ENCODE measurements at places on chromosomes 6 and 20. TPM values are rescaled to one million over a fixed set of nuclear protein-coding genes. Genes with fewer than 3 reads are reported as not detected.

PNLDC1 gene
- total RNA-seq: 0.79 TPM

KHDRBS2 gene
- total RNA-seq: not detected

SLC24A3 gene
- total RNA-seq: not detected

SFTA2 gene
- total RNA-seq: not detected

SPTLC3 gene
- 0.05 TPM for total RNA-seq

CALHM6 gene
- total RNA-seq: 20.6 TPM

GSTA3 gene
- not detected for total RNA-seq

MICB gene
- 49.0 TPM for total RNA-seq

KHDC1L gene
- not detected for total RNA-seq

MUC21 gene
- total RNA-seq: not detected

DNA sequence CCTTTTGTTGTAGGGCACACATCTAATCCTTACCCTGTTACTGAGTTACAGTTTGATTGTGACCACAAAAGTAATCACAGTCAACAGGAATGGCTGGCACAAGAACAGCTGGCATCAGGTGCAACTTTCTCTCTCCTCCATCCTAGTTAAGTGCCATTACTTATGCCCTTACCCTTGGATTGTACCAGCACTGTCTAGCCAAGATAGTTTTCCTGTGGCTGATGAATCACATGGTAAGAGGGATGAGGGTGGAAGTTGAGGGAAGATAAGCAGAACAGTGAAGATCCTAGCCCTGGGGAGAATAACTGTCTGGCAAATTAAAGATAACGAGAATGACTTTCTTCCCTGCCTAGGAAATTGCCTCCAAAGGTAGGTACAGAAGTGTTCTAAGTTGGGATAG, 42.0 kb downstream of the RNF217 start:
- peaks cover 2% of the 10 kb centered on the region for H3K27me3 ChIP-seq
- H3K4me1 ChIP-seq: no peaks in the 10 kb centered on the region
- no peak overlapping the region for H3K4me3 ChIP-seq
- no peaks in the 10 kb centered on the region for H3K36me3 ChIP-seq

DNA sequence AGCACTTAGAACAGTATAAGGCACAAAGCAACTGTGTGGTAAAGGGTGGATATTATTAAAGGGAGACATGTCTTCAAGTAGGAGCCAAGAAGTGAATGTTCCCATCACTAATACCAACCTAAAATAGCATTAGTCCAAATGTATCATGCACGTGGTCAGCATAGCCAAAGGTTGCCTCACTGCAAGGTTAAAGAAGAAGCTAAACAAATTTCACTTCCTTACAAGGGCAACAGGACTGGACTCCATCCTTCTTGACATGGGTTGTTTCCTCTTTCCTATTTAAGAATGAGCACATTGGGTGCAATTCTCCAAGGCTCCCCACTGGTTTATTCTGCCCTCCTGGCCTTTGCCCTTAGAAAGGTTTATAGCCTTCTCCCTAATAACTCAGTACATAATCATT, 186.7 kb downstream of the PHACTR1 start:
- H3K27me3 ChIP-seq: peaks cover 28% of the 10 kb centered on the region
- H3K27ac ChIP-seq: no peak overlapping the region
- no peak for DNase-seq
- no peaks in the 10 kb centered on the region for H3K36me3 ChIP-seq

GRCh38 chr6:88908598-88909548, 54.5 kb downstream of the RNGTT start:
- no peak overlapping the region for H3K4me3 ChIP-seq
- peak overlapping the region; percentile 18 for H3K27ac ChIP-seq
- DNase-seq: no peak

DNA sequence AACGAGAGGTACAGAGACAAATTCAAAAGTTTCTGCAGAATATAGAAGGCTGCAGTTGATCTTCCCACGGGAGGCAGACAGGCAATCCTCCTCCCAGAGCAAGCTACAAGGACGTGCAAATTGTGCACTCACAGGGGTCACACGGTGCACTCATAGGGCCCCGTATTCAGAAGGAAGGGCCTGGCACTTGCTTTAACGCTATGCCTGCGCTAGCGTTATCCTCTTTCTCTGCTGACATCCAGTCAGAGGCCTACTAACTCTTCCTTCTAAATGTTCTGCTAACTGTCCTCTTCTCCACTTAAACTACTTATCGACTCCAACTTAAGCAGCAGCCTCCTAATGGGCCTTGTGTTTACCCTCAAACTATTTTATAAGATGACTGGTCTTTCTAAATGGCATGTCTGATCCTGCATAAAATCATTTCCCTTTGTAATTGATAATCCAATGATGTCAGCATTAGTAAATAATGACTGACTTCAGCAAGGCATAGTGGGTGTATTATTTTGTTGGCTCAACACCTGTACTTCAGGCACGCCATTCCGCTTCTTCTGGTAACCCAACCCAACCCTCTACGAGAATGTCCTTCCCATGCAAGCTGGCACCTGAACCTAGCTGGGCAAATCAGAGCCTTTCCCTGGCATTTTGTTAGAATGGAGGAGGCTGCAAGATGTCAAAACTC, 2.2 kb downstream of the IFNGR1 start:
- no peak for DNase-seq
- H3K4me1 ChIP-seq: peaks cover 53% of the 10 kb centered on the region
- H3K27me3 ChIP-seq: no peaks in the 10 kb centered on the region
- H3K27ac ChIP-seq: no peak overlapping the region
- peaks cover 31% of the 10 kb centered on the region for H3K36me3 ChIP-seq

DNA sequence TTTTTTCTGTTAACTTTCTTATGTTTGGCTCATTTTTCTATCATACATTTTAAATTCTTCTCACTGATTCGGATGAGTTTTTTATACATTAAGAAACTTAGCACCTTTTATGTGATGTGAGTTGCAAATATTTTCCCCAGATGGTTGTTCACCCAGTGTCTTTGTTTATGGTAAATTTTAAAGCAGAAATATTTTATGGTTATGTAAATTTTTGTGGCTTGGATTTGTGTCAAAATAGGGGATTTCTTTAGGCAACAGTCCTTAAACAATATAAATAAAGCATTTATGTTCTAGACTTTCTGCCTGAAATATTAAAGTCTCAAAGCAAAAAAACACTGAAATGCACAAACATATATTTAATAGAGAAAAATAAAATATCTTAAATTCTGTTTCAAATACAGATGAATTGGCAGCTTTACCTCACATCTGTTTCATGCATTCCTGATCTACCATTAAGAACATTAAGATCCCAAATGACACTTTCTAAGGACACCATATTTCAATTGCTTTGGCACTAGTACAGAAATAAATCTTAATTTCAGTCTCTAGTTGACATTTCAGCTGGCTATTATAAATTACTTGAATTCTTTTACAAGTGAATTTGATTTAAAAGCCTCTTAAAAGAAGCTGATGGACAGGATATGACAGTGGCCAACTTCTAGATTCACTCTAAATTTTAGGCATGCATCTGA, 646.6 kb downstream of the HACE1 start:
- H3K36me3 ChIP-seq: no peaks in the 10 kb centered on the region
- H3K4me3 ChIP-seq: no peak overlapping the region
- no peaks in the 10 kb centered on the region for H3K27me3 ChIP-seq
- no peak overlapping the region for H3K27ac ChIP-seq
- DNase-seq: no peak

DNA sequence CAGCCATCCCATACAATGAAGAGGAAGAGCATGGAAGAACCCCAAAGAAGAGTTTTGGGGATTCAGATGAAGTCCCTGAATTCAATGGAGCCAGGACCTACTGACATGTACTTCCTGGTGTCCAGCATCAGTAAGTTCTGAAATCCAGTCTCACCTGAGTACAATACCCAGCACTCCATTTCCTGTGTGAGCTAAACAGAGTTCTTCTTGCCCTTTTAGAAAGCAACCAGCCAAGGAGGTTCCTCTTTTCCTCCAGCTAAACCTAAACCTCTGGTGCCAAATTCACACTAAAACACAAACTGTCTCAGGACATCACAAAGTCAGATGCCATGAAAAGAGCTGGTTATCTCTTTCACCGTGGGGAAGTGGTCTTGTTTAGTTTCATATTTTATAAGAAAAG, 71.5 kb downstream of the PKHD1 start:
- no peak overlapping the region for H3K4me3 ChIP-seq
- H3K27me3 ChIP-seq: peaks cover 4% of the 10 kb centered on the region
- H3K36me3 ChIP-seq: no peaks in the 10 kb centered on the region
- no peaks in the 10 kb centered on the region for H3K4me1 ChIP-seq

DNA sequence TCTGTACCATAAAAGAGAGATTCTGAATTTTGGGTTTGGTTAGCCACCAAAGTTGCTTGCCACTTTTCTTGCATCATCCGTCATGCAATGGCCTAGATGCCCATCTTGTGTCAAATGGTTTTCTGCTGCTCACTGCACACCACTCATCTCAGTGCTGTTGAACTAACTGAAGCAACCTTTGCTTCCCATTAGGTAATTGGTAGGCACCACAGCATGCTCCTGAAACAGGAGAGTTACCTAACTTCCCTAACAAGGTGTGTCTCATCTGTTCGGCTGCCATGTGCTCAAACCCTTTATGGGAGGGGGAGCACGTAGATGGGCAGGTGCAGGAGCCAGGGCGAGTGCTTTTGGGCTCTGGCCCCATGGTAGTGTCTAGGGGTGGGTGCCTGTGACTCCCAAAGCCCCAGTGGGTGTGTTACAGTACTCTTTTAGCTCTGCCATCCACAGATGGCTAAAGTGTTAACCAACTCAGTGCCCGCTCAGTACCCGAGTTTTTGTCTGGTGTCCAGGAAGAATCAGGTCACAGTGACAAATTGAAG, 147.4 kb upstream of the SPACA1 start:
- H3K36me3 ChIP-seq: no peaks in the 10 kb centered on the region
- DNase-seq: no peak
- no peak overlapping the region for H3K4me3 ChIP-seq
- peaks cover 7% of the 10 kb centered on the region for H3K27me3 ChIP-seq

GRCh38 chr6:2086326-2086965, 159.0 kb downstream of the GMDS start:
- H3K4me1 ChIP-seq: peaks cover 18% of the 10 kb centered on the region
- peaks cover 2% of the 10 kb centered on the region for H3K36me3 ChIP-seq
- DNase-seq: no peak

DNA sequence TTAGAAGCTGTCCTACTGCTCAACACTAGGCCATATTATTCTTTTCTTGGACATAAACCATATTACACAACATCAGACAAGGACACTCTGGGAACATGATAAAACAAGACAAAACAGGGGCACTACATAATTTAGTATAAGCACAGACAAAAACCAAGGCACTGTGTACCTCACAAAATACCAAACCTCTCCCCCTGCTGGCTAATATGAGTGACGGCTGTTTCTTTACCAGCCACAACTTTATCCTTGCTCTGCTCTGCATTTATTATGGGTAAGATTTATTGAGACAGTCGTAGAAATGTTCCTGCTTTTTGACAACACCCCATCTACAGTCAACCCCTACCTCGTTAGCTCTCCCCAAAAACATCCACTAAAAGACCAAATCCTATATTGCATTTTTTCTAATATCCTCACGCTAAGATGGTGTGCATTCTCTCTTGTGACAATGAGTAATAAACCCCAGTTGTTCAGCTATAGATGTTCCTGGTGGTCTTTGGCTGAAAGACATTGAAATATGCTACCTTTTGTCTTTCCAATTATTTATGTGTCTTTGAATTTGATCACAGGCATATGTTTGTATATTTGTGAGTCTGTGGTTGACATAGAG, 23.8 kb upstream of the POLR1H start:
- no peak overlapping the region for H3K27ac ChIP-seq
- peaks cover 12% of the 10 kb centered on the region for H3K4me1 ChIP-seq

- no peaks in the 10 kb centered on the region for H3K27me3 ChIP-seq
- H3K4me3 ChIP-seq: peak overlapping the region; percentile 73
- H3K36me3 ChIP-seq: no peaks in the 10 kb centered on the region
- H3K27ac ChIP-seq: peak overlapping the region; percentile 95
Measured at GRCh38 chr20:62624325-62624690, 18.0 kb upstream of the SLCO4A1 start.

- peaks cover 53% of the 10 kb centered on the region for H3K4me1 ChIP-seq
- H3K27me3 ChIP-seq: no peaks in the 10 kb centered on the region
- no peak for DNase-seq
- peaks cover 77% of the 10 kb centered on the region for H3K36me3 ChIP-seq
Measured at GRCh38 chr20:59032713-59033059, 551 bp upstream of the ATP5F1E start.

DNA sequence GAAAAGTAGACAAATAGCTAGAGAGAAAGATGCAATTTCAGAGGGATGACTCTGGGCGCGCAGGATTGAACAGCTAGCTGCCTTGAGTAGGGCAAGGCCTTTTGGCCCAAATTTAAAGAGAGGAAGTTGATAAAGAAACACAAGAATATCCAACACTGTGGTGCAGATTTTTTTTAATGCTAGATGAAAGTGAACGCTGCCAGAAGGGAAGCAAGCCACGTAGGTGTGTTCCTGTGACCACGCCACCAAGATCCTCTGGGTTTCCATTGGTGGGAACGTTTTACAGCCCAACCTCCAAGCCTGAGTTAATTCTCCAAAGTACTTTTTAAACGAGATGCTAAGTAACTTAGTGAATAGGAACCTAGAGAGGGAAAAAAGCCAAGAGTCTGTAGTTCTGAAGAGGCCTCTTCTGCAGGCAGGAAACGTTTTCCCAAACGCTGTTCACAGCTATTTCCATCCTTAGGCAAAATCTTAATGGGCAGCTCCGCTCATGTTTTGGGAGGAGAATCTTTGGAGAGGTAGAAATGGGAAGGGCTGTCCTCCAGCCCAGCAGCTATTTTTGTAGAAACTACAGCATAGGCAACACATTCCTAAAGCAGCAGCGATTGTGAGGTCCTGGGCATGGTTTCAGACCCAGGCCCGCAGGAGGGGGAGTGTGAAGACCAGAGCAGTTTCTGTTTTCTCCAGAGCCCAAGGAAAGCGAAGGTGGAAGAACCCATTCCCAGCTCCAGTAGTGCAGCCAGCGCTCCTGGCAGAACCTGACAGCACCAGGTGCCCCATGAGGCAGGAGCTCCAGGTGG, 8.2 kb downstream of the LY86 start:
- H3K4me3 ChIP-seq: no peak overlapping the region
- peak; percentile 28 for DNase-seq
- peaks cover 30% of the 10 kb centered on the region for H3K36me3 ChIP-seq

GRCh38 chr6:53436526-53437303, 88.0 kb upstream of the ELOVL5 start:
- H3K4me1 ChIP-seq: no peaks in the 10 kb centered on the region
- no peak for DNase-seq
- H3K36me3 ChIP-seq: no peaks in the 10 kb centered on the region
- peaks cover 5% of the 10 kb centered on the region for H3K27me3 ChIP-seq
- no peak overlapping the region for H3K27ac ChIP-seq

GRCh38 chr6:135266675-135267074, 85.6 kb downstream of the MYB start:
- no peaks in the 10 kb centered on the region for H3K36me3 ChIP-seq
- no peak overlapping the region for H3K27ac ChIP-seq
- no peak overlapping the region for H3K4me3 ChIP-seq
- H3K4me1 ChIP-seq: no peaks in the 10 kb centered on the region

GRCh38 chr6:1598886-1599285, 10.8 kb upstream of the FOXC1 start:
- H3K36me3 ChIP-seq: no peaks in the 10 kb centered on the region
- H3K4me1 ChIP-seq: peaks cover 3% of the 10 kb centered on the region
- H3K4me3 ChIP-seq: no peak overlapping the region

GRCh38 chr20:64069614-64070243, 6.7 kb downstream of the TCEA2 start:
- no peak overlapping the region for H3K27ac ChIP-seq
- DNase-seq: no peak
- H3K36me3 ChIP-seq: peaks cover 24% of the 10 kb centered on the region
- H3K27me3 ChIP-seq: no peaks in the 10 kb centered on the region
- peaks cover 68% of the 10 kb centered on the region for H3K4me1 ChIP-seq

Data from activated CD8-positive, alpha-beta T cell treated with anti-CD3 and anti-CD28 coated beads, Interleukin-2, amount 10 ng/mL, durations not matched to agents 7 days and 5 days (primary cell).